ENCODE measurements at places on chromosomes 3 and 15. TPM values are rescaled to one million over a fixed set of nuclear protein-coding genes. Genes with fewer than 3 reads are reported as not detected.

DNA sequence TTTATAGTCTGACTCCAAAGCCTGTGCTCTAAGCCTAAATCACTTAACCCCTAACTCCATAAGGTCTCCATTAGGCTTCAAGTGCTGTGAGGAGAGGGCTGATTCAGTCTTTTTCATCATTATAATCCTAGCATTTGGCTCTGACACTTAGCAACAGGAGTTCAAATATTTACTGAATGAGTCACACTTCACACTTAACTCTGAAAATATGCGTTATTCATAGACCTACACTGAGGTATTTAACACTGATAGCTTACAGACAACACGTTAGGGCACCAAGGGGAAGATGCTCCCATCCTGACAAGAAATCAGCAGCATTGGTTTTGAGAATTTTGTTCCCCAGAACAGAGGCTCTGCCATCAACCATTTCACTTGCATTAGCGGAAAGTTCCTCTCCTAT lies 53.5 kb downstream of the MSL2 start:
- DNase-seq: peak; percentile 87

GRCh38 chr3:28947061-28947460 lies 333.8 kb upstream of the RBMS3 start:
- DNase-seq: no peak

DNA sequence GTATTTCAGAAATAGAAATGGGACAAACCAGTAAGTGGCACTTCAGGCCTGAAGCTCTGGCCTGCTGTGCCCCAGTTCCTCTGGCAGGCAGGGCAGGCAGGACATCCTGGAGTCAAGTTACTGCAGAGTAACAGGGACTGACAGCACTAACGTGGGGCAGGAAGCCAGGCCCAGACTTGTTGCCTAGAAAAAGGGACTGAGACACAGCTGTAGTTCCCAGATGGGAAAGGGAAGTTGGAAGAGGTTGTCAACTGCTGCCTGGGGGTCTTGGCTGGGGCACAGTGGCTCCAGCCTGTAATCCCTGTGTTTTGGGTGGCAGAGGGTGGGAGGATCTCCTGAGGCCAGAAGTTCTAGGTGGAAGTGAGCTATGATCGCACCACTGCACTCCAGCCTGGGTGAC lies 171.9 kb downstream of the FMN1 start:
- DNase-seq: peak; percentile 77

SOX14 gene
- polyA plus RNA-seq: not detected

- peak; percentile 97 for DNase-seq
These were observed 235.1 kb downstream of the MYRIP start for GRCh38 chr3:40044487-40044886.

LYSMD4 gene
- 9.6 TPM for polyA plus RNA-seq

GP9 gene
- not detected for polyA plus RNA-seq

DNA sequence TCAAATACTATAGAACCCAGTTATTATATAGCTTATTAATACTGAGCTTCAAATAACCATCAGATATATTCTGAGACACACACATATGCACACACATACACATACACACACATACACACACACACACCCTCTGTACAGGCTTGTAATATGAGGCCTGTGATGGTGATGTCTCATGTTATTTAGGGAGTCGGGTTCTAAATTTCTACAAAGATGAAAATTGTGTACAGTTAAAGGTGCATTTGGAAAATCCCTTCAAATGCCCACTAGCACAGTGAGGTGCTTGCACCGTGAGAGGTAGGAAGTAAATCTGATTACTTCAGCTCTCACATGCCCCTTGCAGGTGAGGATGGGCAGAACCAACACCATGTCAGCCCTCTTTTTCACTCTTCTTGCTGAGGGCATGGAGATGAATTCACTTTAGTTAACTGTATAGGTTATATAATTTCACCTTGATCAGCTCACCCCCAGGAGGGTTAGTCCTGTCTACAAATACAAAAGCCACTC lies 294.5 kb upstream of the PROK2 start:
- DNase-seq: no peak

DNA sequence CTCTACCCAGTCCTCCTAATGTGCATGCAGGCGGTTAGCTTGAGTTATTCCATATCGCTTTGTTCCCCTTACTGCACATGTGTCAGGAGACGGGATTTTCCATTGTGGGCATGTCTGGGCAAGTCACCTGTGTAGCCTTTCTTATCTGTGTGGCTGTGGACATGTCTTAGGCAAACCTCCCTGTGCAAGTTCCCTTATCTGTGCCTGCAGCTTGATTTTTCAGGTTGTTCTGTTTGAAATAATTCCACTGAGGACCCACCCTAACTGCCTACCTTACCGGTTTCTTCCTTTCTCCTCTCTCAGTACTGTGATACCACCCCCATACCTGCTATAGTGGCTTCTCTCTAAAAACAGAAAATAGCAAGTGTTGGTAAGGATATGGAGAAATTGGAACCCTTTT lies 113.6 kb downstream of the NEO1 start:
- peak; percentile 72 for DNase-seq

- no peak for DNase-seq
These were observed 145.9 kb downstream of the APBA2 start for GRCh38 chr15:29031502-29032228.

- DNase-seq: peak; percentile 91
These were observed 671.5 kb downstream of the FHIT start for GRCh38 chr3:60579734-60580133.

DNA sequence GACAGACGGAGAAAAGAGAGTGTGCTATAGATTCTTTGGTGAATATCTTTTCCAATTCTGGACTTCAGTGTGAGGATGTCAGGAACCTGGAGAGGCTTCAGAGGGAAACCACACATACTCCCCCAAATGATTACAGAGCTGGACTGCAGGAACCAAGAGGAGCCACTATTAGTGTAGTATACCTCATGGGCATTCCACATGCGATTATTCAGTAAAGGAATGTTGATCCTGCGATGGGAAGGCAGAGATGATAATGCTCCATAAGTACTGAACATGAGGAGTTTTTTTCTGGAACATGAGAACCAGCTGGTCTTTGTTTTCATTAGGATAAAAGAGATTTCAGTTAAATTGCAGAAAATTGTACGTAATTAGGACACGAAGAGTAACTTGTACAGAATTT lies 18.7 kb downstream of the STARD9 start:
- DNase-seq: no peak

FBXW12 gene
- polyA plus RNA-seq: not detected

GHRL gene
- polyA plus RNA-seq: not detected

DNA sequence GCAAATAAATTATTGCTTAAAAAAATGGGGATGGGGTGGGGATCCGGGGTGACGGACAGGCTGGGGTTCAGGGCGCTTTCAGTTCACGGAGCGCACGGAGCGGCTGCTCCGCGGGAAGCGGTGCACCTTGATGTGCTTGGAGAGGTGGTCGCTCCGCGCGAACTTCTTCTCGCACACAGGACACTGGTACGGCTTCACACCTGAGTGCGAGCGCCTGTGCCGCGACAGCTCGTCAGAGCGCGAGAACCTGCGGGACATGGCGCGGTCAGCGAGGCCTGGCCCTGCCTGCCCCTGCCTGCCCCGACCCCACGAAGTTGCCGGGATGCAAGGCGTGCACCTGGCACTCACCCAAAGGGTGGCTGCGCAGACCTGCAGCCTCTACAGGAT lies 13.6 kb downstream of the KLF15 start:
- DNase-seq: no peak

CYP1A1 gene
- 2.2 TPM for polyA plus RNA-seq

EIF4E3 gene
- 1.8 TPM for polyA plus RNA-seq

GRCh38 chr3:170021083-170021482 lies 16.7 kb upstream of the GPR160 start:
- DNase-seq: no peak

DNA sequence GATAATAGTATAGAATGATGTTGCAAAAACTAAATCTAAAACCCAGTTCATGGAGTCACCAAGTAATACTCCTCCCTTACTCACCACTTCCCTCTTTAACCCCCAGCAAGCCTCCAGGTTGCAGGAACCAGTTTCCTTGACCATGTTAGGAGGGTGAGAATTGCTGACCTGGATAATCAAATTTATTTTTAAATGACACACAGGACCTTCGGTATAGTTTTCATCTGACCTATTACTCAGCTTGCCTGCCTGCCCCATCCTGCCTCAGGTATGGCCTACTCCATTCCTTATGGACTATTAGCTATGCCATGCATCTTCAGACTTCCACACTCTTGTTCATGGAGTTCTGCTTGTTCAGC lies 883 bp downstream of the RTP4 start:
- peak; percentile 71 for DNase-seq

- DNase-seq: no peak
These were observed 23.2 kb downstream of the QTRT2 start for GRCh38 chr3:114079761-114080160.

TMCO5A gene
- not detected for polyA plus RNA-seq

CCR1 gene
- 0.01 TPM for polyA plus RNA-seq

DIS3L gene
- polyA plus RNA-seq: 6.9 TPM

TMEM87A gene
- polyA plus RNA-seq: 29.5 TPM

DNA sequence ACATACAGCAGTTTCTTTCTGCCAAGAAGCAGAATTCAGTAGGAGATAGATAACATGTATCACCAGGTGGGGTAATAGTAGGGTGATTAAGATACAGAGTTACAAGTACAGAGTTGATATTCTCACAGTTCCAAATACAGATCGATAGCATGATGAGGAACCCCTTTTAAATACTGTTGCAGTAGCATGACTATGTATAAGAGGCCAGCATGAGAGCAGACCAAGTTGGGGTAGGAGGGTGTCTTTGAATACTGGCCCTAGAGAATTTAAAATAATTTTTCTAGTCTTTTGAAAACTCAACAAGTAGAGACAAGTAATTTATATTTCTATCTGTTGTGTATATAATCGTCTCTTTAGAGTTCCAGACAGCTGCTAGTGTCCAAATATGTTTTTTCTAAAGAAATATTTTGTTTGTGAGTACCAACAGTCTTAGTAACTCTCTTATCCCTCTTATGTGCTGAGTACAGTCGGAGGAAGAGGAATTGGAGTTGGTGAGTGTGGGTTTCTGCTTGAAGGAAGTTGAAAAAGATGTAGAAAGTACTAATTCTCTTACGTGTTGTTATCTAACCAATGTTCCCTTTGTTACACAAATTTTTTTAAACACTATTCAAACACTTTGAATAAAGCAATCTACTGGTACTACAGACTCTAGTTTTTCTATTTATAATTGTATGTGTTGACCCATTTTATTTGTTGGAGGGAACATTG lies 30.2 kb downstream of the LYSMD4 start:
- DNase-seq: peak; percentile 5

DNA sequence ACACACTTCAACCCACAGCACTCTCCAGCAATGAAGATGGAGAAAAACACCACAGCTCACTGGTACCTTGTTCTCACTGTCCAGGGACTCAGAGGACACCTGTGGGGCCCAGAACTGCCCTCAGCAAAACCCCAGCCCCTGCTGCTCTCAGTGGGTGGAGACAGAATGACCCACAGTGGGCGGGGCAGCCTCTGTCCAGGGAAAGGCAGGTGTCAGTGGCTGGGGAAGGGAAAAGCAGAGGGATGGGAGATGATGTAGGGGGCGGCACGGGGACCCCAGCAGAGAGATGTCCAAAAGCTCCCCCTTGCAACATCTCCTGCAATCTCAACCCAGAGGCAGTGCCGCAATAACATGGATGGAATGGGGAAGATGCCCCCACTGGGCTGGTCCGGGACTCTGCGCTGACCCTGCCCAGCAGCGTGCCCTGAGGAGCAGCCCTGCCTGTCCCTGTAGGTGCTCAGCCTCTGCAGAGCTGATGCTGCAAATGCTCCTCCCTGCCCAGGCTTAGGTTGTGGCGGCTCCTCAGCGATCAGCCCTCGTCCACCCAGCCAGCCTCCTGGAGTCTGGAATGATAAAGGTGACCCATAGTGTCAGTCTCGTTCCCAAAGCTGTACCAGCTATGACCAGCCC lies 193.9 kb downstream of the XXYLT1 start:
- DNase-seq: no peak

- no peak for DNase-seq
These were observed 535 bp downstream of the MCTP2 start for GRCh38 chr15:94231723-94232468.

- no peak for DNase-seq
These were observed 27.9 kb upstream of the TLE3 start for GRCh38 chr15:70125605-70126004.

HRG gene
- 0.20 TPM for polyA plus RNA-seq

DNA sequence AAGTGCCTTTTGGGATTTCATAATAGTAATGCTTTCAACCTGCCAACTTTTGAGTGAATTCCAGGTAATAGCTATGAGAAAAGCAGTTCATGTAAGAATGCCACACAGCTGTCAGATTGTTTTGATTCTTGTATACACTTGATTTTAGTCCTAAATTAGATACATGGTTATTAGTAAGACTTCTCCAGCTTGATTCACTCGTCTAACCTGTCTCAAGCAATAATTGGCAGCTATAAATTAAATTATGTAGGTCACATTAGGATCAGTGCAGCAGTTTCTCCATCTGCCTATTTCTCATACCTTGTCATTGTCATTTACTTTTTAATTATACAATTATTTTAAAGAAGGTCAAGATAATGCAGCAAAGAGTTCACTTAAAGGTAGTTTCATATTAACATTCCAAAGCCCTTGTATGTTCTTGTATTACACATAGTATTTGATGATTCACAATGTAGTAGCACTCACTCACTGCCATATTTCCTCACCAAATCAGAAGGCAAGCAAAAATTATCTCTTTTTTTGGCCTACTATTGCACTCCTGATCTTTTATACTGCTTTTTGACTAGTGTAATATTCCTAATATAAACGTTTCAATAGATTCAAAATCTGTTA lies 10.9 kb upstream of the CRYBG3 start:
- peak; percentile 49 for DNase-seq

DNA sequence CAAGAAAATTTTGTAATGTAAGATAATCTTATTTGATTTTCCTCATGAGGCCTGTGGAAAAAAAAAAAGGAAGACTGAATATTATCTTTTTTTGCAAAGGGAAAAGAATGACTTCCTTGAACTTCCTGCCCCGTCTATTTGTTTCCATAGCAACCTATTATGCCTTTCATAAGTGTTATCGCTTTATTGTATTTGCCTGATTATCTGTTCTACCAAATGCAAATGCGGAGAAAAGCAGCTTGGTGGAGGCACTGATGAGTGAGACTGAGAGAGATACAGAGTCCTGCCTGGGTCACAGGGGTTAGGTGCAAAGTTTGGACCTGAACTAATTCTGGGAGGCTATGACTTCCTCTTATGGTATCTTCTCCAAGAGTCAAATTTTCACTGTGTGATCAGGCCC lies 334.0 kb upstream of the KCNMB2 start:
- DNase-seq: no peak

LRRFIP2 gene
- polyA plus RNA-seq: 45.8 TPM

DNA sequence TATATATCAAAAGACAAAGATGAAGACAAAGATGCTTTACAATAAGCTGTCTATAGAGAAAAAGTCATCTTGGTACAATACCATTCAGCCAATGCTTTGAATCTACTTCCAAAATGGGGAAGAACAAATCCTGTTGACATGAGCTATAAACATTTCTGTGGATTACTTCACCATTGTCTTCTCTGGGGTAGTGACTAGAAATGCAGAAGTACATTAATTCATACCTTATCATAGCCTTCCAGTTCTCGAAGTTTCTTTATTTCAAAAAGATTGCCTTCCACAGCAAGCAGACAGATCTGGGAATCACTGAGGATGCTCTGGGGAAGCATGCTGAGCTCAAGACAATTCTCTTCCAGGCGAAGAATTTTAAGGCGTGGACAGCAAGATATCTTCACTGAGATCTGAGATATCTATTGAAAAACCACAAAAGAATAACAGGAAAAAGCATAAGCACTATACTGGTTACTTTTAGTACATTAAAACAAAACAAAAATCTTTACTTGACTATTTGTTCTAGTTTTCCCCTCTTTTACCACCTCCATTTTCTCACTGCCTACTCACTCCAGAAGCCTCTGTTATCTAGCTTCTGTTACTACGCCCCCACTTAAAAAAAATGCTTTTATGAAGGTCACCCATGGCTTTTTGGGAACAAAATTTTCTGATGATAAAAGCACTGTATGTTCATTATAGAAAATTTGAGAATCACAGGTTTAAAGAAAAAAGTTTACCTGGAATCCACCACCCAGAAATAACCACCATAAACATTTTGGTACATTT lies 3.6 kb downstream of the LRRC57 start:
- no peak for DNase-seq

Data from mammary epithelial cell (primary cell).